ENCODE measurements at places on chromosomes 11 and 22.

GRCh38 chr11:102112509-102112821 is 2.2 kb downstream of the YAP1 start:
- DNase-seq: no peak

- DNase-seq: no peak
Observed at GRCh38 chr11:7967826-7968225, 2.6 kb upstream of the NLRP10 start.

DNA sequence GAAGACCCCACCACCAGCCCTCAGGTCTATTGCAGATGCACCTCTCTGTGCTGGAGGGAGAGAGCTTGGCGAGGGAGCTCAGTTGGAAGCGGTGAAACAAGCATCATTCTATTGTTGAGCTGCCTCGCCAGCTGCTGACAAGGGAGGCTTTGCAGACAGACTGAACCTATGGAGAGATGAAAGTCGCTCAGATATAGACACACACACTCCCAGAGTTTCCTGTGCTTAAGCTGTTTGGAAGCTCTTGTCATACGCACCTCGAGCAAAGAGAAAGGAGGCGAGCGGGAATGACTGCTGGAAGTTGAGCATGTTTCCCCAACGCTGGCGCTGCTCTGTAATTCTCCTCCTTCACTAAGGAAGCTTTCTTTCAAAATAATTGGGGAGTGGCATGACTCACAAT is 126.1 kb downstream of the TRIM29 start:
- DNase-seq: no peak

DNA sequence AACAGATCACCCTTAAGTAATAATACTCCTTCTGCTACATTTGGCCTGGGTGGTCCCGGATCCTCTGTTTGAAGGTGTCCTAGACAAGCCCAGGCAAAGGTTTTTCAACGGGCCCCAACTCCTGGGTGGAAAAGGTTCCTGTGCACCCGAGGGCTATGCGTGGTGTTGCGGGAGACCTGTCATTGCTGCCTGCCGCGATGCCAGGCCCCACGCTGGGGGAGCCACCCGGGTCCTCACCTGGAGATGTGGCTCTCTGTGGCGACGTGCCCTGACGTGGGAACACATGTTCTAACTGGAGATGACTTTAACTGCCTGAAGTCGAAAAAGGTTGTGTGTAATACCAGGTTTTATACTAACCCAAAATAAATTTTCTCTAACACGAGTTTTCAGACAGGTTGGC is 467.1 kb downstream of the NTM start:
- no peak for DNase-seq

- DNase-seq: no peak
Observed at GRCh38 chr11:20594274-20595061, 4.9 kb upstream of the SLC6A5 start.

DNA sequence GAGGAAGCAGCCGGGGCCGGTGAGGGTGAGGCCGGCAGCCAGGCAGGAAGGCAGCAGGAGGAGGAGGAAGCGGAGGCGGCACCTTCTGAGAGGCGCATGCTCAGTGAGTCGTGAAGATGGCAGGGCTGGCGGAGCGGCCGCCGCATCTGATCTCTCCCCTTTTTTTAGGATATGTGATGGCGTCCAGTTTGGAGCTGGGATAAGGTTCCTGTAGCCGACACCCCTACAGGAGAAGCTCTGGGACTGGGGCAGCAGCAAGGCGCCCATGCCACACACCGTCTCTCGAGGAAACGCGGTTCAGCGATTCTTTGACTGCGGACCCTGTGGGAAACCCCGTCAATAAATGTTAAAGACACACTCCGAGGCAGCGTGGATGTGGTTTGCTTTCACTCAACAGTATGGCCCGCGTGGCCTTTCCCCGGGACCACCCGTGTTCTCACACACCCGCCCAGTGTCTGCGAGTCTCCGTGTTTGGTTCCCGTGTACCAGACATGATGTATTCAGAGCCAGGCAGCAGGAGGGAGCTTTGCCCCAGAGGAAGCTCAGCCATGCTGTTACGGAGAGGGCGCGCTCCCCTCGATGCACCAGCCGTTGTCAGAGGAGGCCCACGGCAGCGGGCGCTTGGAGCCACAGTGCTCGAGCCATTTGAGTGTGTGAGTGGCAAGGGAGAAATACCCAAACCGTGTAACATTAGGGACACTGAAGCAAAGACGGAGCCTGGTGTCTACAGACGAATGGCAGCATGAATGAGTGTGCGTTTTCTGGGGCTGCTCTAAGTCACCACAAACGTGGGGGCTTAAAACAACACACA is 27.7 kb upstream of the PARVB start:
- DNase-seq: no peak

DNA sequence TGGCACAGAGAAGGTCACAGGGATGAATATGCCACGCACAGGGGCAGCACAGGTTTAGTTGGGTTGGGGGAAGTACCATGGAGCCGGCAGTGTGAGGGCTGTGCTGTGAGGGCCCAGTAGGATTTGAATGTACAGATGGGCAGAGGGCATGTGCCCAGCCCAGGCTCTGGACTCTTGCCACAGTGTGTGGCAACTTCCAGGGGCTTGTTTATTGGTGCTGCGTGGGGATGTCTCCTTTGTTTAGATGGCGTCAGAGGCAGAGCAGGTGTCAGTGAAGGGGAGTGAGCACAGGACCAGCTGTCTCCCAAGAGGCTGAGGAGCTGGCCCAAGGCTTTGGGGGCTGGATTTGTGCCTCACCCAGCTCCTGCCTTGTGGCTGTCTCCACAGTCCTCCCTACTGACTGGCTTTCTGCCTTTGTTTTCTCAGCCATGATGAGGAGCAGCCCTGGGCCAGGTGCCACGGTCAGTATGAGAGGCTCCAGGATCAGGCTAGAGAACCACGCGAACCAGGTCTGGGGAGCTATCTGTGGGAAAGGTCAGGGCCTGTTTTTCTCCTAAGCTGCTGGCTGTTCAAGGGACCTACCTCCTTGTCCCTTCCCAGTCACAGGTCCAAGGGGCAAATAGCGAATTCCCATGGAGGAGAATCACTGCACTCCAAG is 21.9 kb downstream of the SUN2 start:
- DNase-seq: no peak

DNA sequence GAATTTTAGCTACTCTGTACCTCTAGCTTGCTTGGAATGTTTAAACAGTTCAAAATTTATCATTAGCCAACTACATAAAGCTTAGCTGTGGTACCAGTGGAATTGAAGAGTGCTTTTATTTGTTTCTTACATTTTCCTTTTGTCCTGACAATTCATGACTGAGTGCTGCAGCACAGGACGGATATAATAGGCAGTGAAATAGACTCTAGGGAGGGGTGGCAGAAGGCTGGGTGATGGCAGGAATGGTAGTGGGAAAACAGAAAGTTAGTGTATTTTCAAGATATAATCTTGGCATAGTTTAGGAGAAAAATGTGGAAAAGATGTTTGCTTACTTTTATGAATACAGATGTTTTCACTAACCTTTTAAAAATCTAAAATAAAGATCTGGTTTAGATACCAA is 31.1 kb upstream of the ARHGAP32 start:
- DNase-seq: no peak

- DNase-seq: no peak
Observed at GRCh38 chr11:70727899-70728620, 329.7 kb downstream of the CTTN start.

DNA sequence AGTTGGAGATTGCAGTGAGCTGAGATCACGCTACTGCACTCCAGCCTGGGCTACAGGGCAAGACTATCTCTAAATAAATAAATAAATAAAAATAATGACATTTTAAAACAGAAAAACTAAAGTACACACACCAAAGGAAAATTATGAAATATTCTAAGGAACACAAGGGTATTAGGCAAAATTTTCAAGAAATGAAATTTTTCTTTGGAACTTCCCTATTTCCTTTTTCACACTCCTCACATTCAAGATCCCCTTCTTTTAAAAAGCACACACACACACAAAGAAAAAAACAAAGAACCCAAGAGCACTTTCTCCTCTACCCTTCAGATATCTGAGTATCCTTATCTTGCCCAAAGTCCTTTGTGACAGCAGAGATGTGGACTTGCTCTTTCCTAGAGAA is 92.8 kb downstream of the CCDC73 start:
- no peak for DNase-seq

- DNase-seq: no peak
Observed at GRCh38 chr11:597166-597725, 18.5 kb downstream of the IRF7 start.

- peak; percentile 32 for DNase-seq
Observed at GRCh38 chr11:126440792-126441514, 85.5 kb downstream of the ST3GAL4 start.

- DNase-seq: no peak
Observed at GRCh38 chr11:107998761-107999160, 9.9 kb upstream of the CUL5 start.

- no peak for DNase-seq
Observed at GRCh38 chr11:107184986-107185385, 166.7 kb upstream of the GUCY1A2 start.

GRCh38 chr11:102390667-102391465 is 43.9 kb downstream of the BIRC2 start:
- no peak for DNase-seq

DNA sequence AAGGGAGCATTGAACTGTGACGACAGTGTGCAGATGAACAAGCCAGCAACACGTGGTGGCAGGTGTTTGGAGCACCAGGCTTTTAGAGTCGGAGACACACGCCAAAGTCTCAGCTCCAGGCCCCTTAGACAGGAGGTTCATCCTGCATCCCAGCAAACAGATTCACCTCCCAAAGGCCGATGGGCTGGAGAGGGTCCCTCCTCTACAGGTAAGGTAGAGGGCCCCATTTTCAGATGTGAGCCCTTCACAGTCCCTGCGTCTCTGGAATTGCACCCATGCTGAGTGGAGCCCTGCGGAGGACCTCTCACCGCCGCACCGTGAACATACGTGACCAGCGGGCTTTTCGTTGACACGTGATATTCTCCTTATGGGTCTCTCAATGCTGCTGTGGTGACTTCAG is 109.0 kb upstream of the B3GAT1 start:
- DNase-seq: no peak

- no peak for DNase-seq
Observed at GRCh38 chr22:25131198-25131887, 68.3 kb upstream of the CRYBB3 start.

DNA sequence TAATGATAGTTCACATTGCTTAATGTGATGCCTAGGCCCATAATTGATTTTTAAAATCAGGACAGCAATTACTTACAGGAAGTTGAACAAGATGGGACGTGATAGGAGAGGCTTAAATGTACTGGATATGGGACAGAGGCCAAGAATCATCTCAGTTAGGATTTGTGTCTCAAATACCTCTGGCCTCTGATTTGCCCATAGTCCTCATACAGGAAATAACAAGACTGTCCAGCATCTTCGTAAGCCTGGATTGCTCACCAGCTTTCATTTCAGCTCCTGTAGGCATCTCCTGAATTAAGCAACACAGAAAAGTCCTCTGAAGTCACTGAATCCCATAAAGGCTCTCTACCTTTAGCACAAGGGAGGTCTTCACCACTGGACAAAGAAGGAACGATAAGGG is at the start of gene MRGPRX3:
Gene MRGPRX3, plus strand, starts transcription at position 231 of the 400 bp plus-strand sequence. CDS start 4,632 bp downstream, outside the sequence.
- DNase-seq: no peak

- DNase-seq: no peak
Observed at GRCh38 chr11:96149743-96150555, 193.0 kb downstream of the MAML2 start.

GRCh38 chr11:20051469-20052399 is 108.5 kb downstream of the DBX1 start:
- DNase-seq: no peak

DNA sequence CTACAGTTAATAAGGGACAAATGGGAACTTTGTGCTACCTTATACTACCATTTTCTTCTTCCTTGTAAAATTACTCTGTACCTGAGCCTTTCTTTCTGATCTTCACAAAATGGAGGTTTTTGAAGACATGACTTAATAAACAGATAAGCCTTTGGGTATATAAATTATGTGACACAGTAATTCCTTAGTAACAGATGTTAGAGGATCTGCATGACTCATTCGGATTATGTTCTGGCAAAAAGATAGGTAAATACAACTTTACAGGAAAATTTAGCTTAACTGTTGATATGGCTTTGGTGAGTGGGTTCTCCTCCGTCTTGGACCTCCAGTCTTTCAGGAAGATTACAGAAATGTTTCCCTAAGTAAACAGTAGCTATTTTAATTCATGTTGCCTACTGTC is 61.8 kb downstream of the BID start:
- no peak for DNase-seq

DNA sequence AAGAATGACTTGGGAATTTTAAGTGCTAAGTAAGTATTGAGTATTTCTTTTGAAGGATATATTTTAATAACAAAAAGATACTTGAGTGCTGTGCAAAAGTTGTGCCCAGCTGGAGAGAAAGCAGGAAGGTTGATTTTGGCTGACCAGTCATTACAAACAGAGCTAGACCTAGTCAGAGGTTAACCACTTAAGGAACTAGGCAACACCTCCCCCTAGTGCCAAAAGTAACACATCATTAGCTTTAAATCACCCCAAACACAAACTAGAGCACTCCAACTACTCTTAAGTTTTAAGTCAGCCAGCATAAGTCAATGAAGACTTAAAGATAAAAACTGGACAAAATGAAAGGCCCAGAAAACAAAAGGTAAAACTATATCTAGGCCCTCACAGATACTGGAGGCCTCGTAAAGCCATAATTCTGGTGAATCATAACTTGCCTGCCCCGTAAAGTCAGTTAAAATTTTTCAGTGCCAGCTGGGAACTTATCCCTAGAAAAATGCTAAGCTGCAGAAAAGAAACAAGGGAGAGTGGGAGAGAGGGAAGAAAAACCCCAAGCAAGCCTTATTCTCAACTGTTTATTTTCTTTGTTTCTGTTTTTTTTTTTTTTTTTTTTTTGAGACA is 4.6 kb downstream of the TMEM9B start:
- DNase-seq: peak; percentile 75

GRCh38 chr11:77250881-77251640 is 50.4 kb downstream of the GDPD4 start:
- peak; percentile 20 for DNase-seq
